Endothelial cell of coronary artery (primary cell): ENCODE measurements at places on chromosomes 2 and 18. TPM values are rescaled to one million over a fixed set of nuclear protein-coding genes. Genes with fewer than 3 reads are reported as not detected.

Gene PAX3
- total RNA-seq: 1.2 TPM in 1 of 2 replicates, not detected in the other

Gene MALL
- total RNA-seq: 21.3 and 37.5 TPM in 2 replicates

Gene SP5
- total RNA-seq: not detected in 2 replicates

Gene NCKAP5
- 0.27 and 0.38 TPM in 2 replicates for total RNA-seq

Gene GAREM1
- 0.36 and 1.9 TPM in 2 replicates for total RNA-seq

Gene NXPH2
- total RNA-seq: not detected in 2 replicates

Gene ZBTB7C
- total RNA-seq: not detected in 2 replicates

Gene DSG1
- total RNA-seq: not detected in 2 replicates

Gene ANO7
- total RNA-seq: 0.45 and 0.47 TPM in 2 replicates

Gene CYP26B1
- total RNA-seq: 0.63 and 1.3 TPM in 2 replicates

Gene STPG4
- total RNA-seq: 0.09 TPM in 2 replicates

Gene ALKAL2
- not detected in 2 replicates for total RNA-seq

Gene SLC9A2
- total RNA-seq: under 0.01 TPM in 2 replicates

Gene RAB6C
- under 0.01 TPM in 1 of 2 replicates, not detected in the other for total RNA-seq

Gene IL1RN
- total RNA-seq: not detected in 2 replicates
